ENCODE measurements at places on chromosomes 6 and 20. TPM values are rescaled to one million over a fixed set of nuclear protein-coding genes. Genes with fewer than 3 reads are reported as not detected.

The TRIM15 gene
- total RNA-seq, result not detected

The MYLIP gene
- total RNA-seq, result 9.0 TPM

The C6orf132 gene
- 0.15 TPM for total RNA-seq

The NMBR gene
- not detected for total RNA-seq

The RIMS4 gene
- not detected for total RNA-seq

The XKR7 gene
- not detected for total RNA-seq

The BPI gene
- not detected for total RNA-seq

The KIF25 gene
- total RNA-seq, result not detected

DNA sequence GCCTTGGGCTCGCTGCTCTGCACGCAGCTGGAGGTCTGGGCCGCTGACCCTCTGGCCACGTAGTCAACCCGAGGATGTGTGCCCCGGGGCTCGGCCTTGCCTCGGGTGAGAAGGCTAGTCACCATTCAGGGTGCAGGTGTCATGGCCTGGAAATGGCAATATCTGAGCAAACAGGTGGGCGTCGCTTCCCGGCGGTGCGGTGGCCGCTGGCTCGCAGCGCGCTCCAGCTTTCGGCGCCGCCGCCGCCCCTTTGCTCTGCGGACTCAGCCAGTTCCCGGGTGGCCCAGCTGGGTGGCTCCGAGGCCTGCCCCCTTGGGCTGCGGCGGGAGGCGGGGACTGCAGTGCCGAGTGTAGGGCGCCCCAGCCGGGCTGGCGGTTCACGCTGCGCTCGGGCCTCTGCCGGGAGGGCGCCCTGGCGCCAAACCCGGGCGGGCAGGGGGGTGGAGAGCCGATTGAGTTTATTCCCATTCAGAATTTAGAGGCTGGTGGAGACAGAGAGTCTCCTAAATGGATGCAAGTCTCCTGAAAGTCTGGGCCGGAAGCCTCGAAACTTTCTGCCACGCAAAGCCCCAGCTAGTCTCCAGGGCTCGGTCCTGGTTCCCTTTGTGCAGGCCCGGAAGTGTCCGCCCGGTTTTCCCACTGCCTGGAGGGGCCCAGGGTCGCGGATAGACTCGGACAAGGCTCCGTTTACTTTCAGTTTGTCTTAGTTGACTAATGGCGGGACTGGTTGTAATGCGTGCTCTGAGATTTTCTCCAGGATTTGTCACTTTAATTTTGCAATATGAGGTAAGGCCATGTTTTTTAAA is 11.3 kb upstream of the TFAP2A start:
- H3K36me3 ChIP-seq, result no peaks in the 10 kb centered on the region
- peak overlapping the region; percentile 27 for H3K4me3 ChIP-seq
- peaks cover 51% of the 10 kb centered on the region for H3K27me3 ChIP-seq
- peaks cover 11% of the 10 kb centered on the region for H3K4me1 ChIP-seq
- H3K27ac ChIP-seq, result no peak overlapping the region
- no peak for DNase-seq

- no peak for DNase-seq
- no peaks in the 10 kb centered on the region for H3K36me3 ChIP-seq
- H3K4me1 ChIP-seq, result no peaks in the 10 kb centered on the region
- H3K4me3 ChIP-seq, result no peak overlapping the region
- no peaks in the 10 kb centered on the region for H3K27me3 ChIP-seq
Measured at GRCh38 chr6:53151676-53152075, 3.0 kb upstream of the GCM1 start.

DNA sequence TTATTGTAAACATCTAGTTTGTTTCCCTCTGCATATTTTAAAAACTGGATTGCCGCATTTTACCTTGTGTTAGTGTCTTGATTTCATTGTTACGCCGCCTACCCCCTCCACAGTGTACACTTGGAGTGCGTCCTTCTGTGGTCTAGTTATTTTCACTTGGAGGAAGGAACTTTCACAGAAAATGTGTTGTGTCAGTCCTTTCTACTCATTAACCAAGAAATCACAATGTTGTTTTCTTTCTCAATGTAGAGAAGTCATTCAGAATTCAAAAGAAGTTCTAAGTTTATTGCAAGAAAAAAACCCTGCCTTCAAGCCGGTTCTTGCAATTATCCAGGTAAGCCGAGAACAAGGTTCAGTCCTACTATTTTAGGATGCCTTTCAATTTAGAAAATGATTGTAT is 10.3 kb downstream of the MTHFD1L start:
- no peaks in the 10 kb centered on the region for H3K36me3 ChIP-seq
- no peaks in the 10 kb centered on the region for H3K4me1 ChIP-seq
- no peak overlapping the region for H3K4me3 ChIP-seq
- H3K27ac ChIP-seq, result no peak overlapping the region

GRCh38 chr6:54768494-54768893 is 78.1 kb upstream of the FAM83B start:
- DNase-seq, result no peak
- no peak overlapping the region for H3K4me3 ChIP-seq
- no peak overlapping the region for H3K27ac ChIP-seq
- no peaks in the 10 kb centered on the region for H3K36me3 ChIP-seq

DNA sequence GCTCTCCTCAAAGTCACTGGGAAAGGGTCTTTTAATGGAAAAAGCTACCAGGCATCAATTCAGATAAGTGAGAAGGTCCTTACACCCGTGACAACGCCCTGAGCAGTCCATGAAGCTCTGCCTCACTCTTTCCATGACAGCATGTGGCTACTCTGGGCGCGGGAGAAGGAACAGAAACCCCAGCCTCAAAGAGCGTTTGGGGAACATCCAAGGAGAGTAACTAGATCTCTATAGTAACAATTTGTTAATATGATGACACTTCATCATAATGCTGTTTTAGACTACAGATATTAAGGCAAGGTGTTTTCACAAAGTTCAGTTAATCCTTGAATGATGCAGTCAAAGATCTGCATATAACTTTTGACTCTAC is 55.2 kb downstream of the KIF6 start:
- H3K27ac ChIP-seq, result no peak overlapping the region
- no peaks in the 10 kb centered on the region for H3K27me3 ChIP-seq
- no peaks in the 10 kb centered on the region for H3K36me3 ChIP-seq
- H3K4me1 ChIP-seq, result no peaks in the 10 kb centered on the region

DNA sequence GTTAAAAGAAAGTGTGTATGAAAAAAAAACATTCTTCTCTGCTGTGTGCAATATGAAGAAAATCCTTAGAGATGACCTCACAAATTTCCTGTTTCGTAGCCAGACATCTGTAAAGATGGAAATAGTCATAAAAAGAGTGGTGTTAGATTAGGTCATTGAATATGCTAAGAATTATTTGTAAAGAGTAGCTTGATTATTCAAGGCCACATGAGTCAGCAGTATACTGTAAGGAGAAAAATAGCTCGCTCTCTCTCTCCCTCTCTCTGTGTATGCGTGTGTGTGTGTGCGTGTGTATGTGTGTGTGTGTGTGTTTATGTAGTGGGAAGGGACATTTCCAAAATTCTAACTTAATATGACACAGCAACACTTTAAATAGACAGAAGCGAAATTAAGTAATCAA is 78.8 kb downstream of the PTCHD4 start:
- no peak overlapping the region for H3K4me3 ChIP-seq
- no peak overlapping the region for H3K27ac ChIP-seq
- H3K4me1 ChIP-seq, result no peaks in the 10 kb centered on the region
- no peaks in the 10 kb centered on the region for H3K27me3 ChIP-seq
